ENCODE measurements at places on chromosomes 5 and 9.

DNA sequence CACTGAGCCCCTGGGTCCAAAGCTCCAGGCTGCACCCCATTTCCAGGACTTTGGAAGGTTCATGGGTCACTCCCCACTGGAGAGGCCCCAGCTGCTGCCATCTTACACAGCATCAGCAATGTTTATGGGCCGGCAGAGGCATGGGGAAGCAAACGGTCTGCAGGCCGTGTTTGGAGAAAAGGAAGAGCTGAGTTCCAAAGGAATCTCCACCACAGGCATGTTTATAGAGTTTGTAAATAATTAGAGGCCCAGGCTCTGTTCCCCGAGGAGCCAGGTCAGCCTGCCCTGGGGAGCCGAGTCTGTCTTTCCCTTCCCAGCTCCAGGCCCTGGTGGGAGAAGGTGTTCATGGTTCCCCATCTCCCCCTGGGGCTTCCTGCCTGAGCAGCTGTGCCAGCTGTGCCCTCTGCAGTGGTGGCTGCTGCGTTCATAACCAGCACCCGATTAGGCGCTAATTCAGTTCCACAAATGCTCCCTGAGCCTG lies 64.8 kb downstream of the COL27A1 start:
- no peak for DNase-seq

DNA sequence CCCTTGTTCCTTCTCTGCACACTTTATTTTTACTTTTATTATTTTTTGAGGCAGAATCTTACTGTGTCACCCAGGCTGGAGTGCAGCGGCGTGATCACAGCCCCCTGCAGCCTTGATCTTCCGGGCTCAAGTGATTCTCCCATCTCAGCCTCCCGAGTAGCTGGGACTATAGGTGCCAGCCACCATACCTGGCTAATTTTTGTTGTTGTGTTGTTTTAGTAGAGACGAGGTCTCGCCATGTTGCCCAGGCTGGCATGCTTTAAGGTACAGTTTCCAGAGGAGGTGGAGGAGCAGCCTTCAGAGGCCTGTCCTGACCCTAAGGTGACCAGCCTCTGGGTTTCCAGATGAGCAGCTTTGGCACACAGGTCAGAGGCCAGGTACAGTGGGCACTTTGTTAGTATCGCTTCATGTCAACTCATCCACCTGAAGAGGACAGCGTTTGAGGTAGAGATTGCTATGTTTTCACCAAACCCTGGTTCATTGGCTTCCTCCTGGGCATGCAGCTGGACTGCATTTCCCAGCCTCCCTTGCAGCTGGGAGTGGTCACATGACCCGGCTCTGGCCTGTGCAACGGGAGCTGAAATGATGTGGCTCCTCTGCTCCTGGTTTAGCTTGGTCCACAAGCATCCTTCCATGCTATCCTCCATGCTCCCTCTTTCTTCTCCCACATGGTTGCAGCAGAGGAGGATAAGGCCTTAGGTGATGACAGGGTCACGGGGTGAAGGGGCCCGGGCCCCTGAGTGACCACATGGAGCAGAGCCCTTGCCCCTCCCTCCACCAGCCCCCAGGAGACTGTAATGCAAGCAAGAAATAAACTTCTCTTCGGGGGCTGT lies 139.3 kb upstream of the IER5L start:
- DNase-seq = peak; percentile 26

DNA sequence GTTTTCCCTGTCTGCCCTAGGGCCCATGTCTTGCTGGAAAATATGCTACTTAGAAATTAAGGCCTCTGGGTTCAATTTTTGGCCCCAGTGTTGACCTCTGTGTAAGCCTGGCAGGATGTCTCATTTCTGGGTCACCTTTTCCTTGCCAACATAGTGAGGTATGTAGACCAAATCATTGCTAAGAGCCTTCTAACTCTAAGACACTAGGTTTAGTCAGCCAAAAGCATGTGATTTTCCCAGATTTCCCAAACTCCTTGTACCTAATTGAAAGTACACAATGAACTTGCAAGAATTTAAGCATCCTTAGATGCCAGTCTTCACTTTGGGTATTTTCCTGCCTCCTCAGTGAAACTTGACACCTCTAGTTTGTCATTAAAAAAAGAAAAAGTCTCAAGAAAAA lies 77.0 kb downstream of the GALNT10 start:
- DNase-seq = peak; percentile 41

- DNase-seq = no peak
Observed at GRCh38 chr9:5486988-5487387, 23.3 kb upstream of the PDCD1LG2 start.

DNA sequence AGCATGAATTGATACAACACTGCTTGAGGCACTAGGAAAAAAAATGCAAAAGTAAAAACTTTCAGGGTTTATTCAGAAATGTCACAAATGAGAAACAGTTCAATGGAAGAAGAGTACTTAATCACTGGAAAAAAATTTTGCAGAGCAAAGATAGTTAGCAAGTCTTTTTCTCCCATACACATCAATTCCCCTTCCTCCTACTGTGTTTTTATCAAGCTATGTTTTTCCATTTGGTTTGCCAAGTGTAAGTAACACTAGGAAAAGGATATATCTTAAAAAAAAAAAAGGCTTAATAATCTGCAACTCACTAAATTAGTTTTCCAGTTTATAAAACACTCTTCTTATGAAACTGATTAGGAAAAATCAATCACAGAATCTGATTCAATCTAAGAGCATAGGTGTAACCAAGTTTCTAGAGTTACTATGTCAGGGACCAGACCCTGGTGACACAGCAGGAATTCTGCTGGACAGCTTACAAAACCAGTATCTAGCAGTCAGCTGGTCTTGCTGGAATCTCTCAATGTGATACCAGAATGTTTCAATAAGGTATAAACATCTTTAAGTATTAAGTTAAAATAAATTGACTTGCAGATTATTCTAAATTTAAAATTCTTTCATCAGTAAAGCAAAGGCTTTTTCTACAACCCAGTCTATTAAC lies 34.7 kb downstream of the RNF145 start:
- DNase-seq = no peak

DNA sequence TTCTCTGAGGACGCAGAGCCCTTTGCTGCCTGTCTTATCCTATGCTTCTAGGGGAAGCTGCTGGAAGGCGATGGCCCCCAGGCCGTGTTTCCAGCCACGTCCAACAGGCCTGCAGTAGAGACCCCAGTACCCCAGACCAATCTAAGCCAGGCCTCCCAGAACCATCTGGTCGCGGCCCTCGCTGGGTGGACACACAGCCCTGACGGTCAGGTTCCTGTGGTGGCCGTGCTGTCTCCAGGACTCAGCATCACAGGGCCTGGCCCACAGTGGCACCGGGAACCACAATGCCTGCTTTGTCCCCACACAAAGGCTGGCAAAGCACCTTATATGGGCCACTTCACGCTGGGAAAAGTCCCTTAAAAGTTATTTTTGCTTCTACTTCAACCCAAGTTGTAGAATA lies 44.5 kb downstream of the SEMA4D start:
- DNase-seq = no peak

GRCh38 chr9:121388140-121388905 lies 18.3 kb upstream of the STOM start:
- DNase-seq = no peak

DNA sequence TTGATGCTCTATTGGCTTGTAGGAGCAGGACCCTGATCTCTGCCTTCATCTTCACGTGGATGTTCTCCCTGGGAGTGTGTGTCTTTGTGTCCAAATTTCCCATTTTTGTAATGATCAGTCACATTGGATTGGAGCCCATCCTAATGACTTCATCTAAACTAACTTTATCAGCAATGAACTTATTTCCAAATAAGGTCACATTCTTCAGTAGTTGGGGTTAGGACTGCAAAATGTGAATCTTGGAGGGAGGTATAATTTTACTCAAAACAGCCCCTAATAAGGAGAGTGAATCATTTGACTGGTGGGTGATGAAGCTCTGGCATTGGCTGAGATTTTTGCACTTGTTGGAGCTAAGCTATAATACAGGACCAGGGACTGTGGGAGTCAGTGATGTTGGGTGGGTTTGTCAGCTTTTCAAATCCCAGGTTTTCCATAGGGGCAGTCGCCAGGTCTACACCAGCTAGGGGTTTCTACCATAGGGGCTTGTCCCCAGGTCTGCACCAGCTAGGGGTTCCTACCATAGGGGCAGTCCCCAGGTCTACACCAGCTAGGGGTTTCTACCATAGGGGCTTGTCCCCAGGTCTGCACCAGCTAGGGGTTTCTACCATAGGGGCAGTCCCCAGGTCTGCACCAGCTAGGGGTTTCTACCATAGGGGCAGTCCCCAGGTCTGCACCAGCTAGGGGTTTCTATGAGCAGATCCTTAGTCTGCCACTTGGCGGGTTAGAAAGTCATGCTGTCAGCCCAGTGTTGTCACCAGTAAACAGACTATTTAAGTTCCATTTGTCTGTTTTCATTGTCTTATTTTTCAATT lies 382.6 kb upstream of the DAP start:
- DNase-seq = no peak

- no peak for DNase-seq
Observed at GRCh38 chr5:62938927-62939326, 360.3 kb downstream of the LRRC70 start.

DNA sequence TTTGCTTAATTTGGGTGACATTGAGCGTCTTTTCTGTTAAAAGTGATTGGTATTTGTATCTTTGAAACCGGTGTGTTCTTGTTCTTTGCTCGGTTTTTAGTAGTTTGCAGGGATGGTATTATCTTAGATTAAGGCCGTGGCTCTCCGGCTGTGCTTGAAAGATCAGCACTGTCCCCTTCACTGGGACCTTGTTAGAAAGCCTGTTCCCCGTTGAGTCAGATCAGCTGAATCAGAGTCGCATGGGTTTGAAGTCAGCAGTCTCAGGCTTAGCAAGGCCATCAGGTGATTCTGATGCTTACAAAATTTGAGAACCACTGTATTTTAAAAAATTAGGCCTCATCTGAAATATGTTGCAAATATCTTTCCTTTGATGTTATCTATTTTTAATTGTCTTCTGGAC lies 5.0 kb downstream of the DIRAS2 start:
- no peak for DNase-seq

GRCh38 chr5:168898247-168898911 lies 319.2 kb upstream of the PANK3 start:
- DNase-seq = no peak

DNA sequence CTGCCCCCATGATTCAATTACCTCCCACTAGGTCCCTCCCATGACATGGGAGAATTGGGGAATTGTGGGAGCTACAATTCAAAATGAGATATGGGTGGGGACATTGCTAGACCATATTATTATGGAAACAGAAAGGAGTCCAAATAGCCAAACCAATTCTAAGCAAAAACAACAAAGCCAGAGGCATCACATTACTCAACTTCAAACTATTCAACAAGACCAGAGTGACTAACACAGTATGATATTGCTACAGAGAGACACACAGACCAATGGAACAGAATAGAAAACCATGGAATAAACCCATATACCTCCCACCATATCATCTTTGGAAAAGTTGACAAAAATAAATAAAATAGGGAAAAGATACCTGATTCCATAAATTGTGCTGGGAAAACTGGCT lies 710.5 kb upstream of the CDH9 start:
- peak; percentile 15 for DNase-seq

DNA sequence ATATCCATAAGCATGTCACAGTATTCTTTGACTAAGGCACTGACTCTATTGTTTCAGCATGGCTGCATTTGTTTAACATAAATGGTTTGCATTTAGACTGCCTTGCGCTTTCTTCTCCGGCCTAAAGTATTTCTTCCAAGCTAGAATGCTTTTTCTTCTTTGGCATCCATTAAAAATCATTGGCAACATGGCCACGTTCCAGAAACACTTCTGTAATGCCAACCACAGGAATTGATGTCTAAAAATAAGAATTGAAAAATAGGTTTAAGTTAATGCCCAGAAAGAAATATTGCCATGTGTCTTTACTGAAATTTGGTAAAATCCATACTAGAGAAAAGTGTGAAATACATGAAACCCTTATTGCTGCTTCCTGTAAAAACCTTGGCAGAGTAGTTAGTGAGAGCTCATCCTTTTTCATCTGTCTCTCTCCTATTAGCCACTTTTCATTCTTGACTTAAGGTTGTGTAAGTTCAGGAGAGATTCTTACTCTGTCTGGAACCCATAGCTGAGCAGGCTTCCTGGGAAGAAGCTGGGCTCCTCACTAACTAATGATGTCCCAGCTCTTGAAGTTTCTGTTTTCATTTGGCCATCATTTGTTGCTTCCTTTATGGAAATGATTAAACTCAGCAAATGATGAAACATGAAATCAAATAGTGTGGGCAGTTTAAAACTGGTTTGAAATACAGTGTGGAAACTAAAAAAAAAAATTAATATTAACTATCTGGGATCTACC lies 58.2 kb upstream of the RPS23 start:
- no peak for DNase-seq

DNA sequence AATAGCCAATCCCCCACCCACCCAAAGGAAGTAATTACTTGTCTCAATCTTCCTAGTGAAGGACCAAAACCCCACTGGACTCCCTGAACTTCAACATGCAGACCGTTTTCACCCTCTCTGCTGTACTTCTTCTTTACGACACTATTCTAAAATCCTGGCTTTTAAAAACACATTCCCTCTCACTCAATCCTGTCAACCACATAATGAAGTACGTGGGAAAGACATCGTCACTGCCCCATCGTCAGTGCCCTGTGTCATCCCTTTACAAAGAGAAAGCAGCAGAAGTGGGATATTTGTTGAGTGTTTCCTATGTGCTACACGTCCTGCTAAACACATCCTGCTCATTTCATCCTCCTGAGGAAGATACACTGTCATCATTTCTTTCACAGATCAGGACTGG lies 54.2 kb downstream of the MAPKAP1 start:
- no peak for DNase-seq

DNA sequence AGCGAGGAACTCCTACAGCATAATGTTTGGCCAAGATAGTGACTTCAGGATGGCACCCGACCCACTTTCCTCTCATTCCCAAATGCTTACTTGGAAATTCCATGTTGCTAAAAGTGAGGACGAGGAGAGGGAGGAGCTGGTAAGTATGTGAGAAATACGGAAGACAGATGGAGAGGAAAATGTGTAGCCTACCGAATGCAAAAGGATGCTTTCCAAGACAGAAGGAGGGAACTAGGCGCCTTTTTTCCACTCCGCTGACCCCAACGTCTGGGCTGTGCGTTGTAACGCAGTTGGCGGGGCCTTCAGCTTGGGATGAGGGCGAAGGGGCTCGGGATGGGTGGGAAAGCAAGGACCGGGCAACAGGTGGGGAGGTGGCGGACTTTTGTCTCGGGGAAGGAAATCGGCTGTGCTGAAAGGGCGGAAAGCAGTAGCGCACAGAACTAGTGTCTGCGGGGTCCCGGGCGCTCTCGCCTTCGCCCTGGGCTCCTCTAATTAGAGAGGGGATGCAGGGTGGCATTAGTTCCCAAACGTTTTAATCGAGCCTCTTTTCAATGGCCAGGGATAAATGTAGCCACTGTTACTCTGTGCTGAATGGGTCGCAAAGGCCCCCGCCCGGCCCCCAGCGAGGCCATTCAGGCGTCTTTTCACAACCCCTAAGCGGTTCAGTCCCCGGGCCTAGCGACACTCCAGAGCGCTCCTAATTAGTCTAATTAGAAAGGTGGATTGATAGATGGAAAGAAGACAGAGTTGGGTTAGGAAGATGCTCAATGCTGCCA lies 12.6 kb downstream of the FOXD1 start:
- DNase-seq = no peak

DNA sequence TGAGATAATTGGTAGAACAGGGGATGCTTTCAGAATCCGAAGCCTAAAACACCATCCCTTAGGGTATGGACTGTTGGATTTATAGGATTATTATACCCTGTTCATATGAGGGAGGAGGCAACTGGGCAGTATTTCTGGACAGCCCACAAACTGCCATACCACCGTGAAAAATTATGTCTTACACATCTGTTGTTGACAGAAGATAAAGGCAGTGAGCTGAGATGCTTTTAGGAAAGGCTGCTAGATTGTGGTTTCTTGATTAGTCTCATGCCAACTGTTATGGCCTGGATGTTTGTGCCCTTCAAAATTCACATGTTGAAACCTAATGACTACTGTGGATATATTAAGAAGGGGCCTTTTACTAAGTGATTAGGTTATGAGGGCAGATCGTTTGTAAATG lies 83.7 kb upstream of the DHFR start:
- no peak for DNase-seq

Data from MCF 10A (cell line).